NCI-H774 (cell line): ENCODE measurements at places on chromosomes 11 and 22.

- peak; percentile 33 for DNase-seq
Observed at GRCh38 chr11:63917692-63918506, 935 bp upstream of the RCOR2 start.

DNA sequence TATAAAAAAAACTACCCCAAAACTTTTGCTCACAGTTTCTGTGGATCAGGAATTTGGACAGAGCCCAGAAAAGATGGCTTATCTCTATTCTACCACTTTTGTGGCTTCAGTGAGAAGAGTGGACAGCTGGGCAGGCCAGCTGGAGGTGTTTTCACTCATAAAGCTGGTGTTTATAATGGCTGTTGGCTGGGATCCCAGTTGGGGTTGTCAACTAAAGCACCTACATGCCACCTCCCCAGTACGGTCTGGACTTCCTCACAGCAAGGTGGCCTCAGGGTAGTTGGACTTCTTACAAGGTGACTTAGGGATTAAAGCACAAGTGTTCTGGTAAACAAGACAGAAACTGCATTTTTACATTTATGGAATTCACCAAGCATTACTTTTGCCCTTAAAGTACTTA, 171.0 kb downstream of the NELL1 start:
- DNase-seq = peak; percentile 86

DNA sequence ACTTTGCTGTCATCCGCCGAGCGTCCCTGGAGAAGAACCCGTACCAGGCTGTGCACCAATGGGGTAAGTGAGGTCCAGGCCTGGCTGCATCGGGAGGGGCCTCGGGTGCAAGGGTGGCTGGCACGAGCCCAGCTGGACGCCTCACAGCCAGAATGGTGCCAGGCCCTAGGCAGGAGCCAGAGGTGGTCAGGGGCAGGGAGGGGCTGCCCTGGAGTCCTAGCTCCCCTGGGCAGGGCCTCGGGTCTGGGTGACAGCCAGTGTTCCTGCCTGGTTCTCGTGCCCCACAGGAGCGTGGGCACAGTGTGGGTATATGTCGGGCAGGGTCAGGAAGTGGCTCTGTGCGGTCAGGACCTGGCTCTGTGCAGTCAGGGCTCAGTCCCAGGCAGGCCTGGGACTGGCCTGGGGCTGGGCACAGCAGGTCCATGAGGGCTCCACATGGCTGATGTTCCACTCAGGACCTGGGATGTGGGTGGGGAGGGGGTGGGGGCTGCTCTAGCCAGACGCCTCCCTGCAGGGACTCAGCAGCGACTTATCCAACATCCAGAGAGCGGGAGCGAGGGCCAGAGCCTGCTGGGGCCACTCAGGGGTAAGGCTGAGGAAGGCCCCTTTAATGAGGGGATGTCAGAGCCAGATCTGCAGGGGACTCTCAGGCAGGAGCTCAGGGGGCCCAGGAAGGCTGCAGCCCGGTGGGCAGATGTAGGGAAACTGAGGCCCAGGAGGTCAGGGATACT, 1.2 kb downstream of the TSPAN32 start:
- DNase-seq = no peak

DNA sequence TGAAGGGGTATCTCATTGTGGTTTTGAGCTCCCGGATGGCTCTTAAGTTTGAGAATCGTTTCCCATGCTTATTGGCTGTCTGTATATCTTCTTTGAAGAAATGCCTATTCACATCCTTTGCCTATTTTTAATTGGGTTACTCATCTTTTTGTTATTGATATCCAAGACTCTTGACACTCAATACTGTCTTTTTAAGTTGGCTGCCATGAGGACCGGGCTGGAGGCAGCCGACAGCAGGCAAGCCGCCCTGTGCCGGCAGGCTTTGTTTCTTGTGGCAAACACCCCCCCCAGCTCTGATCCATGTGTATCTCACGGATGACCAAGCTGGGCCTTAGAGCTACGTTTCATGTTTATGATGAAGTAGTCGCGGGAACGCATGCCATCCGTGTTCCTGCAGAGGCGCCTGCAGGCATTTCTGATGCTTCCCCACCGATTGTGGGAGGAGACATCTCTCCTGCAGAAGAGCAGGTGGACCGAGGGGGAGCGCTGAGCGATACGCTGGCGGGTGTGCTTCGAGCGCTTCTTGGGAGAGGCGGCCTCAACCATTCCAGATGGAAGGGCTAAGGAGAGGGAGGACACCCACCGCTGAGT, 95.8 kb downstream of the TBC1D22A start:
- no peak for DNase-seq

DNA sequence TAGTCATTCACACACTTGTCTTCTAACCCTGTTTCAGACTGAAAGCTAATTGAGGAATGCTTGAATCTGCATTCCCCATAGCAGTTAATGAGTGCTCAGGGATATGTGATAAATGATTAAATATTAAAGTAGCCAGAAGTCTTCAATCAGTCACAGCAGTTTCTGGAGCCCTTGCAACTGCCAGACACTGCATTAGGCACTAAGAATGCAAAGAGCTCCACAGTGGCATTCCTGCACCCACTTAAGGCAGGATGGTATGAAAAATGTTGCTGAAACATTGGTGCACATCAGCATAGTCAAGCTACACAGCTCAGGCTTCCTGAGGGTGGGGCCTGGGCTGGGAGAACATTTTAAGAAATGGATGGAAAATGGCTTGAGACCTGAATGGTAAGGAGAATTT, 6.5 kb downstream of the DTX4 start:
- DNase-seq = no peak

DNA sequence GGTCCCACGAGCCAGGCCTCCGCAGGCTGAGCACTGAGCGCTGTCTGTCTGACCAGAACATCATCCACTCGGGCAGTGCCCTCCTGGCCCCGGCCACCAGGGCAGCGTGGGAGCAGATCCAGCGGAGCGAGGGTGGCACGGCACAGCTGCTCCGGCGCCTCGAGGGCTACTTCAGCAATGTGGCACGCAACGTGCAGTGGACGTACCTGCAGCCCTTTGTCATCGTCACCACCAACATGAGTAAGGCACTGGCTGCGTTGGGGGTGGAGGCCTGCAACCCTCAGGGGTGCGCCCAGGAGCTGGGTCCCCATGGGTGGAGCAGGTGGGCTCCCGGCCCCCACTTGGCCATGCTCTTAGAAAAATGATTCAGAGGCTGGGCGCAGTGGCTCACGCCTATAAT, 49.7 kb upstream of the PRODH start:
- DNase-seq = no peak

DNA sequence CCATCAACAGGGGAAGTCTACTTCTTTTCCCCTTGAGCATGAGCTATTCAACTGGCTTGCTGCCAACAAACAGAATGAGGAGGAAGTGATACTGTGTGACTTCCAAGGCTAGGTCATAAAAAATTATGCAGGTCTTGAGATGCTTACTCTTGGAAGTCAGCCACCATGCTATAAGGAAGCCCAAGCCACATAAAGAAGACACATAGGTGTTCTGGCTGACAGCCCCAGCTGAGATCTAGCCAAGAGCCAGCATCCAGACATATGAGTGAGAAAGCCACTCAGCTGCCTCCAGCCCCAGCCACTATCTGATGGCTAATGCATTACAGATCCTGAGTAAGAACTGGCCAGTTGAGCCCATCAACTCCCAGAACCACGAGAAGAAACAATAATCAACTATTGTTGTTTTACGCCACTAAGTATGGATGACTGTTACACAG, 31.0 kb upstream of the PPP2R1B start:
- no peak for DNase-seq

DNA sequence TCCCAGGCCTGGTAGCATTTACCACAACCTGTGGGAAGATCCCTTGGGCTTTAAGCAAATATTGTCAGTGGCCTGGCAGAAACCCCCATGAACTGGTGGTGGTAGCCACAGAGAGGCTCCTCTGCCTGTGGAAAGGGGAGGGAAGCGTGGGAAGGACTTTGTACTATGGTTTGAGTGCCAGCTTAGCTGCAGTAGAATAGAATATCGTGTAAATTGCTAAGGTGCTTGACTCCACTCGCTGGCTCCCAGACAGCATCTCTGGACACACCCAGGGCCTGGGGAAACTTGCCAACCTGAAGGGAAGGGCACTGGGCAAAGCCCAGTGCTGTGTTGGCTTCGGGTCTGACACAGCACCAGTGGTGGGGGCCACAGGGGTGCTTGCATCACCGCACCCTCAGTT, 52.6 kb downstream of the XRRA1 start:
- no peak for DNase-seq

DNA sequence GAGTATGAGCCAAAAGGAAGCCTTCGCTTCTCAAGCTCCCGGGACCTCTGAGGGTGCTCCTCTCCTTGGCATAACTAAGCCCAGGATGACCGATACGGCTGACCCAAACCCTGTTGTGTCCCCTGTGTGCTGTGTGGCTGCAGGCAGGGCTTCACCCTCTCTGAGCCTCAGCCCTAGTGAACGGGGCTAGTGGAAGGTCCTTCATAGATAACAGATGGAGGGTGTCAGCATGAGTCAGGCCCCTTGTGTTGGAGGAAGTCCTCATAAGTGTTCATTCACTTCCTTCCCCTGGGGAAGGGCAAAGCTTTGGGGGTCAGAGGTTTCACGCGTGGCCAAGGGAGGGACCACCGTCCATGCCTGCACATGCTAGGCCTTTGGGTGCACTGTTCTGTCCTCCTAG, 21.5 kb downstream of the SHISAL1 start:
- no peak for DNase-seq

GRCh38 chr11:5238486-5238885, 4.2 kb upstream of the HBD start:
- no peak for DNase-seq

GRCh38 chr11:123682696-123683410, 28.4 kb upstream of the SCN3B start:
- DNase-seq = no peak

DNA sequence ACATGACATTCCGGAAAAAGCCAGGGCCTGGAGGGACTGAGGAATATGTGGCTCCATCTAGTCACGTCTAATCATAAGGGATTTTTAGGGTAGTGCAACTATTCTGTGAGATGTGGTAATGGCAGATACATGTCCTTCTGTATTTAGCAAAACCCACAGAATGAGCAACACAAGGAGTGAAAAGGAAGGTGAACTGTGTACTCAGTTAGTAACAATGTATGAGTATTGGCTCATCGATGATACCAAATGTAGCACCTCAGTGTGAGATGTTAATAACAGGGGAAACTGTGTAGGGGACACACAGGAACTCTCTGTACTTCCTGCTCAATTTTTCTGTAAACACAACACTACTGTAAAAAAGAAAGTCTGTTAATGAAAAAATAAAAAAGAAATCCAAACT, 42.0 kb upstream of the CARS1 start:
- no peak for DNase-seq

- DNase-seq = peak; percentile 57
Observed at GRCh38 chr22:46801331-46801811, 38.9 kb downstream of the TBC1D22A start.

DNA sequence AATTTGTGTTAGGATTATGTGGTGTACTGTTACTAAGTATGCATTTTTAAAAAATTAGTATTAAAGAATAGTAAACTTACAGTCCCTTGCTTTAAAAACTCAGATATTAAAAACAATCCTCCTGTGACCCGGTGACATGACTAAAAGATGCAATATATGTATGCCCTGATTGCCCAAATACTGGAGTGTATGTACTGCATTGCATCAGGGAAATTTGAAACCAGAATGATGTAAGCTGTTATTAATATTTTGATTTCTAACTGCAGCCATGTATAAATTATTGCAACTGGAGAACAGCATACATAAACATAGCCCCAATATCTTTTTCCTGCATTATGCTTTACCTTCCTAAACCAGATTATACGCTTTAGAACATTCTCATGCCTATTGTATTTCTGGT, 3.7 kb upstream of the HSPA8 start:
- DNase-seq = no peak
